ENCODE measurements at places on chromosomes 5 and 9. TPM values are rescaled to one million over a fixed set of nuclear protein-coding genes. Genes with fewer than 3 reads are reported as not detected.

UBAP2 gene
- 57.7 TPM for polyA plus RNA-seq

FOXD4L6 gene
- not detected for polyA plus RNA-seq

HEMGN gene
- not detected for polyA plus RNA-seq

PALM2AKAP2 gene
- polyA plus RNA-seq: 2.5 TPM

CRB2 gene
- polyA plus RNA-seq: 0.34 TPM

FGF1 gene
- 0.34 TPM for polyA plus RNA-seq

ROPN1L gene
- 0.57 TPM for polyA plus RNA-seq

MZB1 gene
- 0.71 TPM for polyA plus RNA-seq

NCS1 gene
- polyA plus RNA-seq: 8.2 TPM

FBXW11 gene
- 45.0 TPM for polyA plus RNA-seq

ADAMTS6 gene
- 0.61 TPM for polyA plus RNA-seq

SOX30 gene
- polyA plus RNA-seq: 0.43 TPM

EPB41L4B gene
- 10.9 TPM for polyA plus RNA-seq

ZNF189 gene
- polyA plus RNA-seq: 4.7 TPM

NUTM2F gene
- polyA plus RNA-seq: not detected

PLPP7 gene
- 2.0 TPM for polyA plus RNA-seq

WNT8A gene
- not detected for polyA plus RNA-seq

TYRP1 gene
- polyA plus RNA-seq: not detected

ECSCR gene
- polyA plus RNA-seq: 2.5 TPM

PCDHGA1 gene
- 0.07 TPM for polyA plus RNA-seq

PCDHB2 gene
- 9.3 TPM for polyA plus RNA-seq

VDAC1 gene
- polyA plus RNA-seq: 285 TPM

NEUROG1 gene
- polyA plus RNA-seq: 0.16 TPM

GNA14 gene
- 3.9 TPM for polyA plus RNA-seq

HMCN2 gene
- 1.3 TPM for polyA plus RNA-seq

PCDHB5 gene
- polyA plus RNA-seq: 18.7 TPM

WDR31 gene
- polyA plus RNA-seq: 0.13 TPM

OR1J2 gene
- not detected for polyA plus RNA-seq

JAKMIP2 gene
- 15.6 TPM for polyA plus RNA-seq

IFNK gene
- polyA plus RNA-seq: not detected

TARS1 gene
- polyA plus RNA-seq: 444 TPM

LRRC70 gene
- polyA plus RNA-seq: not detected

C6 gene
- not detected for polyA plus RNA-seq

ABL1 gene
- 23.4 TPM for polyA plus RNA-seq

PCDHB15 gene
- polyA plus RNA-seq: 4.9 TPM

FOXI1 gene
- polyA plus RNA-seq: not detected

FYB1 gene
- polyA plus RNA-seq: not detected

C9 gene
- not detected for polyA plus RNA-seq

OLFML2A gene
- polyA plus RNA-seq: 1.1 TPM

FOXD4L4 gene
- not detected for polyA plus RNA-seq

CCDC69 gene
- polyA plus RNA-seq: 2.7 TPM

TERT gene
- 9.1 TPM for polyA plus RNA-seq

NPR3 gene
- not detected for polyA plus RNA-seq

IFNA13 gene
- not detected for polyA plus RNA-seq

PCDHB8 gene
- polyA plus RNA-seq: 0.84 TPM

SH3TC2 gene
- not detected for polyA plus RNA-seq

TUT7 gene
- polyA plus RNA-seq: 21.4 TPM

NAIP gene
- polyA plus RNA-seq: 8.7 TPM

FRMPD1 gene
- polyA plus RNA-seq: 0.23 TPM

RORB gene
- polyA plus RNA-seq: 0.92 TPM

FOXD1 gene
- not detected for polyA plus RNA-seq

SPINK4 gene
- not detected for polyA plus RNA-seq

KCNV2 gene
- 0.60 TPM for polyA plus RNA-seq

CNOT8 gene
- 26.9 TPM for polyA plus RNA-seq

RELL2 gene
- polyA plus RNA-seq: 20.4 TPM

LCN15 gene
- polyA plus RNA-seq: 0.76 TPM

Data from GM23338 (cell line).